DND-41 (cell line): ENCODE measurements at places on chromosomes 6 and 20.

- DNase-seq = no peak
Measured at GRCh38 chr6:3624250-3625136, 127.0 kb downstream of the PXDC1 start.

GRCh38 chr6:83071707-83072106, 4.2 kb downstream of the DOP1A start:
- no peak for DNase-seq

DNA sequence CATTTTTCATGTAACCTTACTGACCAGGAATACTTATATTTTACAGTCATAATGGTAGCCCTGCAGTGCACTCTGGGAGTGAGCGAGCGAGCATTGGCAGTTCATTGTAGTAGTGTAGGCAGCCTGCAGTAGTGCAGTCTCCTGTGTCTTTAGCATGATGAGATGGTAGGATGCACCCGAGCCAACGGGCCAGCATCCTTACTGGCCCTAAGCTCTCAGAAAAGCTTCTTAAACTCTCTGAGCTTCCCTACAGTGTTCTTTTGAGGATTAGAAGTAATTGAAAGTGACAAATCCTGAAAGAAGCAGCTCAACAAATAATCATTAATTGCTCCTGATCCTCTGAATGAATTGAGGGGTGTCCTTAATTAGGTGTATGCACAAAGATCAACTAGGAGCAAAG, 20.9 kb downstream of the SLC9A8 start:
- DNase-seq = no peak

- no peak for DNase-seq
Measured at GRCh38 chr6:140225701-140226436, 851.4 kb upstream of the CITED2 start.

DNA sequence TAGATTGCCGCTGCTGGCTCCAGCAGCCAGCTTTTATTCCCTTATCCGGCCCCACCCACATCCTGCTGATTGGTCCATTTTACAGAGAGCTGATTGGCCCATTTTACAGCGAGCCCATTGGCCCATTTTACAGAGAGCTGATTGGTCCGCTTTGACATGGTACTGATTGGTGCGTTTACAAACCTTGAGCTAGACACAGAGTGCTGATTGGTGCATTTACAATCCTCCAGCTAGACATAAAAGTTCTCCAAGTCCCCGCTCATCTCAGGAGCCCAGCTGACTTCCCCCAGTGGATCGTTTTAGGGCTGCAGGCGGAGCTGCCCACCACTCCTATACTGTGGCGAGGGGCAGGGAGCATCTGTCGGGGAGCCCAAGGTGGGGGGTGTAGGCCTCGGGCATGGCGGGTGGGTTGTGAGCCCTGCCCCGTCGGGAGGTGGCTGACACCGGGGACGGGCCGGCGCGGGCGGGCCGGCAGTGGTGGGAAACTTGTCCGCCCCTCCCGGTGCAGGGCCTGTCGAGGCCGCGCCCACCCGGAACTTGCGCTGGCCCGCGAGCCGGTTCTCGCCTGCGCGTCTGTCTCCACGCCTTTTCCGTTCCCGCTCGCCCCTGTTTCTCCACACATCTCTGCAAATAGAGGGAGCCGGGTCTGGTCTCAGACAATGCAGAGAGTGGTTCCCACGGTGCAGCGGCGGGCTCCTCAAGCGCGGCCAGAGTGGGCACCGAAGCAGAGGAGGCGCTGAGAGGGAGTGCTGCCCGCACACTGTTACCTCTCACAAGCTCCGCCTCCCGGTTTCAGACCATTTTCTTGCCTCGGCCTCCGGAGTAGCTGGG, 86.1 kb upstream of the STMND1 start:
- DNase-seq = no peak

DNA sequence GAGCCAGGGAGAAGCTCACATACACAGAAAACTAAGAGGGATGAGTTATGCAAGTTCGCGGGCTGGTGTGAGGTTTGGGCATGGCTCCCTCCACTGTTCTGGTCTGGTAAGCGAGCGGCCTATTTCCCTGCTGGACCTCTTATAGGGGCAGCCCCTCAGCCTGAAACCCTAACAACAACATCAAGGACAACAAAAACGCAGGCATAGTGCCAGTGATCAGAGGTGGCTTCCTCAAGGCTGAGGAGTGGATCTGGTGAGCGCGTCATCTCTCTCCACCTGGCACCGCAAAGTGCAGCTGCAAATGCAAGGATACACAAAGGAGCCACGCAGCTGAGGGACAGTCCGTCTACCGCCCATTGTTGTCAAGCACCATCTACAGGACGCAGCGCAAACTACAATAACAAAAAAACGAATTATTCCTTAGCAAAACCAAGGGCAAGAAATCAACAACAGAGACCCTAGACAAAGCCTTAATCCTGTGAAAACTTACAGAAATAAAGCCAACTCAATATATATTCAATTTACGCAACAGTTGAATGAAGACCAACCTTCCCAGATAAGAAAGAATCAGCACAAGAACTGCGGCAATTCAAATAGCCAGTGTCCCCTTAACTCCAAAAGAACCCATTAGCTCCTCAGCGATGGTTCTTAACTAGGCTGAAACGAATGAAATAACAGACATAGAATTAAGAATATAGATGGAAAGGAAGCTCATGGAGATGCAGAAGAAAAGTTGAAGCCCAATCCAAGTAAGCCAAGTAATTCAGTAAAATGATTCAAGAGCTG, 9.2 kb upstream of the DEFB110 start:
- no peak for DNase-seq

DNA sequence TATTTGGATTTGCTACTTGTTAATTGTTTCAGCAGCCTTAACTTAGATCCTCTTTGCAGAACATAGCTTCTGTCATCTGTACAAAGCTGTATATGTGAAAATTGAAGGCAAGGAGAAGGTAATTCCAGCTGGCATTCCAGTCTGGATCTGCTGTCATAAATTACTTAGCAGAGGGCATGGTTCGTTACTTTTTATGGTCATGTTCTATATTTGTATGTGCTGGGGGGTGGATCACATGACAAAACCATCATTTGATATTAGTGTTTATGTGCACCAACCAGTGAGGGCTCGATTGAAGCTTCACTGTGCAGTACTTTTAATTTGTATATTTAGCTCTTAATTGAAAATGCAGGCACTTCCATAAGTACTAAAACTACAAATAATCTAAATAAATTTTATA, 80.2 kb downstream of the CAP2 start:
- no peak for DNase-seq

DNA sequence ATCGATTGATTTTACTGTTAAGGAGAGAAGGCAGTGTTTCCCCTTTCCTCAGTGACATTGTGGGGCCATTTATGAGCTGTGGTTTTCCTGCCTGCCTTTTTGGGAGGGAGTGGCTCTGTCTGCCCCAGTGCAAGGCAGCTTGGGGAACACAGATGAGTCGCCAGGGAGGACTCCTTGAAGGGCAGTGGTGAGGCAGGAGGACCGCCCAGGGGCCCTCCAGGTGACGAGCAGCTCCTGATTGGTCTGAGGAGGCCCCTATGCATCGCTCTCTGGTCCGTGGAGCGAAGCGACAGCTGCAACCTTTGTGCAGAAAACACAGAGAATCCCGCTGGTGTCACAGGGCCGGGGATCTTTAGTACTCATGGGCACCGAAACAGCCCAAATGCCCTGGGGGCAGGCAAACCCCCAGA, 100.3 kb downstream of the TMEM242 start:
- DNase-seq = no peak

- no peak for DNase-seq
Measured at GRCh38 chr6:142294679-142295078, 7.1 kb upstream of the ADGRG6 start.

DNA sequence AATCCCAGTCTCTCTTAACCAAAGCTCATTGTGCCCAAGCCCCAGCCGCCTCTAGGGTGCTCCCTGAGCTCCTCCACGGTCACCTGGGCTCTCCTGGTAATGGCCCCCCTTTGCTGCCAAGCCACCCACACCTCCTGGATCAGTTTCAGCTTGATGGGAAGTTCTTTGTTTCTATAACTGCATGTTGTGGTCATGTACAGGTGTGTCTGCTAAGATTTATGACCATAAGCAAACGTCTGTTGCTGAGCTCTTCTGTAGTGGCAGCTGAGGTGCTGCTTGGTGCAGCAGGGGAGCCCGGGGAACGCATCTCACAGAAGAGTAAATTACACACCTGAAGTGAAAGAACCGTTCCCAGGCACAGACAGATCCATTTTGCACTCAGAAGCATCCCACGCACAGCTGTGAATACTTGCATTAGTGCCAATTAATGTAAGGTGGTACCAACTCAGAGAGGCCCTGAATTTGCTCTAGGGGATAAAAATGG, 194.6 kb upstream of the ARID1B start:
- no peak for DNase-seq

GRCh38 chr20:5703681-5704101, 46.5 kb upstream of the SHLD1 start:
- DNase-seq = no peak

- DNase-seq = no peak
Measured at GRCh38 chr6:97456070-97456469, 173.1 kb upstream of the MMS22L start.

- no peak for DNase-seq
Measured at GRCh38 chr6:14913931-14914330, 331.9 kb upstream of the JARID2 start.

DNA sequence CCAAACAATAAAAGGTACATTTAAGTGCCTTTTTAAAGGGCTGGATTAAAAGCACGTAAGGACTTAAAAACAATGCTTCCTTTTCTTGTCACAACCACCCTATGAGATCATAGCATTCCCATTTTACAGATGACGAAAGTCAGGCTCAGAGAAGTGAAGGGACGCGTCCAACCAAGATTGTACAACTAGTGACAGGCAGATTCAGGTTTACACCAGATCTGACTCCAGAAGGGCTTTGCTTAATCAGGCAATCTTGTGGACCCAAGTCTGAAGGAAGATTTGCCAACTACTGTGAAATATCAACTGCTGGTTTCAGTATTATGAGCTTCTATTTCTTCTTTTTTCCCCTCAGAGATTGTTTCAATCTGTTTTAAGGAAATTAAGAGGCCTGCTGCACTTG, 877 bp downstream of the ENPP4 start:
- DNase-seq = no peak

DNA sequence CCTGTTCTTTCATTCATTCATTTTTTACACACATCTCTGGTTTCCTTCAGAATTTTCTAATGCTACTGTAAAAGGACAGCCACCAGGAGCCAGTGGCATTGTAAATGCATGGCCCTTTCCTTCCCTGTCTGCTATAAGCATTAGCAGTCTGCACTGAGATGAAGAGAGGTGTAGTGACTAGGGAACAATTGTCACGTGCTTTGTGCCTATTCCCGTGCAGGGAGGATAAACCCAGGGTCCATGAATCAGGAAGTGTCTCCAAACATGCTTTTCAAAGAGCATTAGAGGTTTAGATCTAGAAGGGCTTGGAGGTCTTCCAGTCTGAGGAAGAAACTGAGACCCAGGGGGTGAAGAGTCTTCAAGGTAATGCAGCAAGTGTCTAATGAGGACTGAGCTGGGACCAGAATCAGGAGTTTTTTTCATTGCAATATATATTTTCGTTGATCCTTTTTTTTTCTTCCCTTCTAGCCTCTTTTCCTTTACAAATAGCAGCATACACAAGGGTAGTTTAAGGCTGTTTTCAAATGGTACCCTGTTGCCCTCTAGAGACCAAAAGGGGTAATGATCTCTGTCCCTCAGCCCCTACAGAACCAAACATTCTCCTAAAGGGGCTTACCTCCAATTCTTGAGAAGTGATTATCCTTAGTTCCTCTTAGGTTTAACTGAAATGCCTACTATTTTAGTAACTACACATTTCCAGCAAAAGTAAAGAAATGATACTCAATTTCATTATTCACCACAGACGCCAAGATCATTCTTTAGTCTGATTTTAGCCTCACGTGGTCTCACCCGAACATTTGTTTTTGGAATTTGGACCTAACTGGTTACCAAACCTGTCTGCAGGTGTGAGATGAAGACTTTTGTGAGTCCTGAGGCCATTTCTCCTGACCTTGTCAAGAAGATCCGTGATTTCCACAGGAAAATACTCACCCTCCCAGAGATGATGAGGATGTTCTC, 6.6 kb downstream of the TRIM15 start:
- peak; percentile 36 for DNase-seq

DNA sequence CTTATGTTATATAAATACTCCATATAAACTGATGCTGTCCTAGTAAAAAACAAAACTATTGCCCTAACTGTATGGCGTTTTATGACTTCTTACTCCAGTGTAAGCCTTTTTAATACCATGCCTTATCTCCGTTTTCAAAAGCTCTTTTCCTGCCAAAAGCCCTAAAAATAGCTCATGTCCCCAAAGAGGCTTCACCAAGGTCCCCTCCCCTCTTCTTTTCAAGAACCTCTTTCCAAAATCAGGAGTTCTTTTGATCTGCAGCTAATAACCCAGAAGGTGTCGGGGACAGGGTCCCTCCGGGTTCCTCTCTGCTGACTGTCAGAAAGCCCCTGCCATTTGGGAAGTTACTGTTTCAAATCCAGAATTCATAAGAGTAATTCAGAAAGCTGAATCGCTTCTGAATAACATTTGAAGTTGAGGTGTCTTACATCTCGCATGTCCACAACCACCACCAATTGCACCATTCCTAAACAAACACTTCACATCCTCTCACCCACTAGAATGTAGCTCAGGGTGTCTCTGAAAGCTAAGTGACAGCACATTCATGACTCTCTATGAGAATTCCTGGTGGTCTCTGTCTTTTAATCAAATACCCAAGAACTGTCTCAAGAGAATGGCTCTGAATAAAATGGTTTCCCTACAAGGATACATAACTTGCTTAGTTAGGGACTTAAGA, 13.3 kb downstream of the TASP1 start:
- peak; percentile 46 for DNase-seq

DNA sequence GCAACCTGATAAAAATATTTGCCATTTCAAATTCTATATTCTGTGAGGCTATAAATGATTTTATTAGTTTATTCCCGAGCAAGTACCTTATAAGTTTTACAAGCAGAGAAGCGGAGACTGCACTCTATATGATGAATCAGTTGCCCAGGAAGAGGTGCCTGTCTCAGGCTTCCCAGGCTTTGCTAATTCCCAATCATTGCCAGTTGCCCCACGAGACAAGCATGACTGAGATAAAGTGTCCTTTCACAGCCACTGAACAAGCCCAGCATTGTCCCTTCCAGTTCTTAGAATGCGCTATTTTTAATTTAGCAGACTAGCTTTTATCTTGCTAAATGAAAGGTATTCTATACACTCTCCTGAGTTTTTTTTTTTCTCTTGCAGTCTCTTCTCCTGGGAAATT, 260.7 kb downstream of the ALDH8A1 start:
- no peak for DNase-seq

GRCh38 chr6:104526376-104526775, 333.3 kb downstream of the HACE1 start:
- no peak for DNase-seq

DNA sequence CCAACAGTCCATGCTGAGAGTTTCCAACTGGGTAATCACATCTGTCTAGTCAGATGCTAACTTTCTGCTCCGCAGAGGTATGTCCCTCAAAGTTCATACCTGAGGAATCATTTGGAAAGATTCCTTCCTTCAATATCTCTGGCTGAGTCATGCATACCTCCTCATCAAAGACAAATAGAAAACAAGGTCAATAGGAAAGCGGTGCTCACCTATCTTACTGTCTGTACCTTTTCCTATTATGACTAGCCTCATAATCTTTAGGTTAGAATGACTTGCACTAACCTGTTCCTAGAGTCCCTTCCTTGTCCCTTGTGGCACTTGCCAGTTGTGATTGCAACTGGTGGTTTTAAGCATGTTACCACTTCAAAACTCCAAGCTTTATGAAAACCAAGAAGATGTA, 78.2 kb upstream of the PTPRK start:
- DNase-seq = no peak

- peak; percentile 17 for DNase-seq
Measured at GRCh38 chr6:108838101-108838717, 10.0 kb upstream of the ARMC2 start.
